ENCODE measurements at places on chromosomes 2 and 18.

- no peak for DNase-seq
Observed at GRCh38 chr2:123648956-123649355, 376.1 kb upstream of the CNTNAP5 start.

GRCh38 chr18:47791461-47791985, 138.9 kb downstream of the SMAD2 start:
- DNase-seq: no peak

- no peak for DNase-seq
Observed at GRCh38 chr2:144462266-144462665, 57.7 kb downstream of the ZEB2 start.

GRCh38 chr18:13542520-13542847, 183.9 kb downstream of the FAM210A start:
- no peak for DNase-seq

DNA sequence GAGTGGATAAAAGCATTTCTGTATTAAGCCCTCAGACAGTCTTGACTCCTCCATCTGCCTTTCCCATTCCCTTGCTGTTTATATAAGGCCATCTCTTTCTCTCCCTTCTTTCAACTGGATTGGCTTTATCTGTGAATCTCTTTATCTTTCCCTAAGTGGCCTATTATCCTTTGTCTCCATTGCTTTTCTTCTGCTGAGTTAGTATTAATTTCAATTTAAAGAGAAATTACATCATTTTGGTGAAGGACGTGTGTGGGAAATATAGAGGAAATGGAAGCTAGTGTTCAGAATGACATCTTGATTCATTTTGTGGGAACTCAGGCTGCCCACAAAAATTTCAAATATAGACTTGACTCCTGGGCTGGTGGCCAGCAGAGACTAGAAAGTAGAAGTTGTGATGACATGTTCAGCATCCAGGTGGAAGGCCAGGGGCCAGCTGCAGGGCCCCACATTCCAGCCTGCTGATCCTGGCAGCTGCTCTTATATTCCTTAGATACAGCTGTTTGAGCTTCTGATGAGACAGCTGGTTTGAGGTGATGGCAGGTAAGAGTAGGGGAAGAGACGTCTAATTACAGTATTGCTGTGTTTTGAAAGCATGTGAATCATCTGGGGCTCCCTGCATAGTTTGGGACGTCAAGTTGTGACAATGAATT, 52.3 kb downstream of the DIS3L2 start:
- peak; percentile 45 for DNase-seq

- DNase-seq: no peak
Observed at GRCh38 chr18:50611529-50611941, 51.6 kb downstream of the MAPK4 start.

DNA sequence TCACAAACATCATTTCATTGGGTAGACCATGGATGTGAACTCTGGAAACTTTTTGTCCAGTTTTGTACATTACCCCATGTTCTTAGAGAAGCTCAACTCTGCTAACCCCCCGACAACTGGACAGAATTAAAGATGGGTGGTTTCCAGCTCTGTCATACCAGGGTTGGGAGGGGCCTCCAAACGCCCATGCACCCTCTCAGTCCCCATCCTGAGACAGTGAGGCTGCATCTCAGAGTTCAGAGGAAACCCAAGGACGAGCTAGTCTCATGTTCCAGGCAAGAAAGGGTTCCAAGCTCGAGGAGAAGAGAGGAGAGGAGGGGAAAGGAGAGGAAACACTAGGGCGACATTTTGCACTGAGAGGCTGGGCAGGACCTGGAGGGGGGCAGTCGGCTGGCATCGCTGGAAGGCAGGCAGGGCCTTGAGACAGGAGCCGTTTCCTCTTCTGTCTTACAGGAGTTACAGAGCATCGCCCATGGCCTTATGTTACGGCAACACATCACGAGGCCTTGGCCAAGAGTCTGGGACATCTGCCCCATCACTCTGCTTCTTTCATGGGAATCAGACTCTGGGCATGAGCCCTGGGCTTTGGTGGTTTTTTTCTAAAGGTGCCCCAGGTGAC, 16.4 kb downstream of the MAL start:
- no peak for DNase-seq

GRCh38 chr18:79608069-79608468, 71.5 kb upstream of the CTDP1 start:
- no peak for DNase-seq

- no peak for DNase-seq
Observed at GRCh38 chr2:55620123-55620779, 2.8 kb upstream of the PPP4R3B start.

GRCh38 chr2:217291259-217291658, 431.4 kb upstream of the TNP1 start:
- DNase-seq: no peak
